Bone marrow (tissue), 2 donors: ENCODE measurements at places on chromosomes 1 and 21.

DNA sequence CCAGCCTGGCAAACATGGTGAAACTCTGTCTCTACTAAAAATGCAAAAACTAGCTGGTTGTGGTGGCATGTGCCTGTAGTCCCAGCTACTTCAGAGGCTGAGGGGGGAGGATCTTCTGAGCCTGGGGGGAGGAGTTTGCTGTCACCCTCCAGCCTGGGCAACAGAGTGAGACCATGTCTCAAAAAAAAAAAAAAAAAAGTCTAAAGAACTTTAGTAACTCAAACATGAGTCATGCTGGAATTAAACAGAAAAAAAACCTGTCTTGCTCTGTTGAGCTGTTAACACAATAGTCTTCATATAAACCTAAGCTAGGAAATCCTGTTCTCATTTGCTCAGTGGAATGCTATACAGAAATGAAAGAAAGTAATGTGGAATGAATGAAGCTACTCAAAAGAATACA, 16.7 kb upstream of the DISP1 start:
- DNase-seq = no peak

- no peak for DNase-seq
These were observed 67.9 kb downstream of the CACNA1E start for GRCh38 chr1:181551249-181551648.

GRCh38 chr1:161285521-161285920, 24.2 kb downstream of the MPZ start:
- no peak for DNase-seq

DNA sequence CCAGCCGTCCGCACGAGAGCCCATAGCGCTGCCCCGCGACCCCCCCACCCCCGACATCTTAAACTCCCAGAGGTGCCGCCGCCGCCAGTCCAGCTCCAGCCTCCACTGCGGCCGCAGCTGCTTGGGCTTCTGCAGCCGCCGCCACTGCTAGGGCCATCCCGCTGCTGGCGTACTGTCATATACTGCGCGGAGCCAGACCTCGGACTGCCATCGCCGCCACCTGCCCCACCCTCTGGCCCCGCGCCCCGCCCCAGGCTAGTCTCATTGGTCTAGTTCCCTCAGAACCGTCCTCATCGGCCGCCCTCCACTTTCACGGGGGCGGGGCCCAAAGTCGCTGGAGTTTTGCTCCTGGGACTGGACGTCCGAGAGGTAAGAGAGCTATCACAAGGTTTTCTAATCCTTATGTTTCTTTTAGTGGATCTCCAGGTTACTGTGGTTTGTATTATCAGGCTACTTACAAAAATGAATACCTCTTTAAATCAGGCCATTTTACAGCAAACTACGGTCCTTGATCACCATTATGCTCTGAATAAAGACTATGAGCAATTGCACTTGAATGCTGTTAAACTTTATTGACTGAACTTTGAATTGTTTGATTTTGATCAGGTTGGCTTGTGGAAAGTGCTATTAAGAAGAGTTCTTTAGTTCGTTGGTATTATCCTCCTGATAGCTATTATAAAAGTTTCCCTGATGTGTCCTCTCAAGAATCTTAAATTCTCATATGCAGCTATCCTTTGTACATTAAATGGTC, 2.8 kb upstream of the CD1D start:
- DNase-seq = no peak

DNA sequence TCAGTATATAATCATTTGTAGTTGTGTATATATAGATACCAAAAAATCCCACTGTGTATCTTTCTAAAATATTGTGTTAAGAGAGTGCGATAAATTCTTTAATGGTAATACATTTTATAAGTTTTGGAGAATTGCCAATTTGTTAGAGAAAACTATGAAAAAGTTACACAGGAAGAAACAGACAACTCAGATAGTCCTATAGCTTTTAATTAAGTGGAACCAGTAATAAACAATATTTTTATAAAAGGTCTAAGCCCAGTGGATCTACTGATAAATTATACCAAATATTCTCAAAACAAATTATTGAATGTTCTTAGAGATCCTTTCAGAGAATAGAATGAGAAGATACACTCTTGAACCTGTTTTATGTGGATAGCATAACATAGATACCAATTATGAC, 50.6 kb downstream of the OBSCN start:
- no peak for DNase-seq

- no peak for DNase-seq
These were observed 20.3 kb downstream of the FASLG start for GRCh38 chr1:172679000-172679772.

DNA sequence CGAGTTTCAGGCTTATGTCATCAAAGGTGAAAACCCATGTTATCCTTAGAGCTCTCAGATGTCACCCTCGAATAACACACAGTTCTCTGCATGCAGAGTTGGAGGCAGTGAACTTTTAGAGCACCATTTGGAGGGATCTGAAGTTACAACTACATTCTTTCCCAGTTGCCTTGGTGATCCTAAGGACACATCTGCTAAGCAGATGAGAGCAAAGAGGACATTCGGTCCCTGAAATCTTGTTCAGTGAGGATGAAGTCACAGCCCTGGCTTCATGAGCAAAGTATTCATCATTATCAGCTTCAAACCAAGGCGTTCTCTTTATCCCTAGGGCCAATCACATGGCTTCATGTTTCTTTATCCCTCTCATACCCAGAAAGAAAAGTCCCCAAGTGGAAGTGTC, 23.1 kb upstream of the MCOLN2 start:
- DNase-seq = no peak

- DNase-seq = no peak
These were observed 257.0 kb upstream of the LYPLAL1 start for GRCh38 chr1:218916720-218917119.

GRCh38 chr1:160542303-160542945, 19.4 kb upstream of the SLAMF6 start:
- DNase-seq = no peak
